ENCODE measurements at places on chromosomes 6 and 20.

GRCh38 chr6:97029552-97029951 is 105.0 kb downstream of the KLHL32 start:
- no peak for DNase-seq

GRCh38 chr6:137206577-137206976 is 12.6 kb downstream of the IFNGR1 start:
- DNase-seq = no peak

DNA sequence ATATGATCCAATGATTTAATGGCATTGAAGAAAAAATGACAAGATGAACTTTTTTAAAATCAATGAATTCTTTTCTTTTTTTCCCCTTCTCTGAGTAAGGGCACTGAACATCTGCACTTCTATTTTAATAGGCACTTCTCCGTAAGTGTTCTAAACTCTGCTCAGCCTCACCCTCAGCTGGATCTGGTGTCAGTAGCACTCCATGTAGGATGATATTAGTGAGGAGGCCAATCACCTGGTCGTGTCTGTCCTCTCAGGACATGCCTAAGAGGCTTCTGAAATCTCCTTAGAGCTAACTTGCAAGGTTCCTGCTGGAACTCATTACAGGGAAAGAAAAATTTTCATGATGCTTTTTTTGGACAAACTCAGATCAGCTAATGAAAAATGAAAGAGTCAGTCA is 148.6 kb upstream of the MLIP start:
- DNase-seq = no peak

DNA sequence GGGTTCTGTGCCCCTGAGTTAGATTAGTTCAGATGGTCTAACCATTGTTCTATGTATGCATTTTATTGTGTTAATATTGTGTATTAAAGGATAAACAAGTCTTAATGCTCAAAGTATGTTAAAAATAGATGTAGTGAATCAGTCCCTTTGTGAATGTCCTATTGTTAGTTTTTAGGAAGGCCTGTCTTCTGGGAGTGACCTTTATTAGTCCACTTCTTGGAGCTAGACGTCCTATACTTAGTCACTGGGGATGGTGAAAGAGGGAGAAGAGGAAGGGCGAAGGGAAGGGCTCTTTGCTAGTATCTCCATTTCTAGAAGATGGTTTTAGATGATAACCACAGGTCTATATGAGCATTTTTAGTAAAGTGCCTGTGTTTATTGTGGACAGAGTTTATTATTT is 12.3 kb upstream of the HMGN4 start:
- DNase-seq = no peak

- DNase-seq = no peak
These were observed 55.2 kb upstream of the MLN start for GRCh38 chr6:33858804-33859505.

GRCh38 chr20:52972190-52972937 is at the start of gene TSHZ2:
Gene TSHZ2 (plus strand): TSS chr20:52972358. CDS start chr20:52973294, 936 bp downstream.
- DNase-seq = no peak

DNA sequence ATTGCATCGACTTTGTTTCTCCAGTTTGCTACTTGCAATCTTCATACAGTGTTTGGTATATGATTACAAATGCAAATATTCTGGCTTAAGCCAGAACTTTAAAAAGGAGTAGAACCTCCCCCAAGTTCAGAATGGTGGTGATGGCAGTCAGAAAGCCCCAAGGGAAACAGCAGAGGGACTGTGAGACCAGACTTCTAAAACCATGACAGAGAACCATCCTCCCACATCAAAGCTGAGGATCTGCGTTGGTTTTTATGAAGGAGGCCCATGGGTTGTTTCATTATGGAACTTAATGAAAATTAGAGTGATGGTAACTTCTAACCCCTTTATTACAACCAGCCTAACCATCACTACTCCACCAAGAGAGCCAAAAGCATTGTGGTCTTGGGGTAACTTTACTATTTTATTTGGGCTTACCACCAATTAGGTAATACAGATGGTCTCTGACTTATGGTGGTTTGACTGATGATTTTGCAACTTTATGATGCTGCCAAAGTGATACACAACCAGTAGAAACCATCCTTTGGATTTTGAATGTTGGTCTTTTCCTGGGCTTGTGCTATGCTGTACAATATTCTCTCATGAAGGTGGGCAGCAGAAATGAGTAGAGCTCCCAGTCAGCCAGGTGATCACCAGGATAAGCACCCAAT is 10.9 kb upstream of the MRS2 start:
- no peak for DNase-seq

- DNase-seq = no peak
These were observed 90.6 kb upstream of the BHLHE23 start for GRCh38 chr20:63097336-63097831.

- peak; percentile 76 for DNase-seq
These were observed 502.2 kb upstream of the JARID2 start for GRCh38 chr6:14743474-14744211.

DNA sequence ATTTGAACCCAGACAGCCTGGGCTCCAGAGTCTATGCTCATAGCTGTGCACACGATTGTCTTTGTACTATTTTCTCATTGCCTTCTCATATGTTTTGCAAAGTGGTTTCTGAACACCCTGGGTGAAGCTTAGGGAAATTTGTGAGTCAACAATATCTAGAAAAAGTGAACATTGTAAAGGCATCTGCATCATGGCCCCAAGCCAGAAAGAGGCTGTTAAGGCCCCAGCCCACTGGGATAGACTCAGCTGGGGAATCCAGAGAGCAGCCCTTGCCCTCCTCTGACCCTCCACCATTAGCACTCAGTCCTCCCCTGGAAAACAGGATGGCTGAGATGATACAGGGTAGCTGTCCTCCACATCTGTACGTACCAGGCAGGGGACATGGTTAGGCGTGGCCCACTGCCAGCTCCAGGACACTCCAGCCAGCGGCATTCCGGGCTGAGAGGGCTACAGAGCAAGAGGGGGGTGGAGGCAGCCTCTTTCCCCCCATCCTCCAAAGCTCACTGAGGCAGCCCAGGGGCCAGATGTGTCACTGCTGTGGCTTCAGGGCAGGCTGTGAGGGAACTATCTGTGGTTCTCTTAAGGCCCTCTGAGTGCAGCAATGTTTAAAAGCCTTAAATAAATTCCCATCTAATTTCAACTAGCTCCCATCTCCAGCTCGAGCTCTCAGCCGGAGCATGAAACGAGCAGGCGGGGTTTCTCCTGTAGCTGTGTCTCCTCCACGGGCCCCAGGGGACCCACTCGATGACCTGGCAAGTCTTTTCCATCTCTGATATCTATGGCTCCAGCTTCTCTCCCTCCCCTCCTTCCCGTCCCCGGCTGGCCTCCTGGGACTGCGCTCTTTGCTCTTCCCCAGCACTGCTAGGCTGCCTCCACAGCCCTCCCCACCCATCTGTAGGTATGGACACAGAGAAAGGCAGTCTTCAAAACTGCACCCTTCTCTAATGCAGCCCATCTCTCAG is 209.4 kb upstream of the LRFN2 start:
- no peak for DNase-seq

DNA sequence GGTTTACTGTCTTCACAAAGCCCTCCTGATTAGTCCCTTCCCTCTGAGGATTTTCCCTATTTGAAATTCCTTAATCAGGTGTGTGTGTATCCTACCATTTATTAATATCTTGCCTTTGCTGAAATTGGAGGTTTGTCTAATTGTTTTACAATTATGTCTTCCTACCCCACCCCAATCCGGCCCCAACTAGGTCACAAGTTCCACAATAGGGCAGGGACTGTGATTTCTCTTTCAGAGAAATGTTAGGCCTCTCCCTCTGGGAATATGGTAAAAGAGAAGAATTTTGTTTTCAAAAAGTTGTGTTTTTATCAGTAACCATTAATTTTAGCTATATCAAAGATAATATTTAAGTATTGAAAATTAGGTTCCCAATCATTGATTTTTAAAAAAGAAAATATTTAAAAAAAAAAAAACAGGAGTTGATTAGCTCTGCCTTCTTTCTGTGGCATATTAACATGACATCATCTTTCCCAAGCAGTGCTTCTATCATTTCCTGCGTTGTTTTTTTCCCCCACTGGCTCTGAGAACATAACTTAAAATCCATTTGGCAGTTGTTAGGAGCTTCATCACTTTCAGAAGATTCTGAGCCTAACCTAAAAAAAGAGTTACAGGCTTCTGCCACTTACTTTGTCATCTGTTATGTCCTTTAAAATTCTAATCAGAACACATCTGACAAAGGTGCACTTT is 36.1 kb downstream of the BLOC1S5 start:
- DNase-seq = no peak

DNA sequence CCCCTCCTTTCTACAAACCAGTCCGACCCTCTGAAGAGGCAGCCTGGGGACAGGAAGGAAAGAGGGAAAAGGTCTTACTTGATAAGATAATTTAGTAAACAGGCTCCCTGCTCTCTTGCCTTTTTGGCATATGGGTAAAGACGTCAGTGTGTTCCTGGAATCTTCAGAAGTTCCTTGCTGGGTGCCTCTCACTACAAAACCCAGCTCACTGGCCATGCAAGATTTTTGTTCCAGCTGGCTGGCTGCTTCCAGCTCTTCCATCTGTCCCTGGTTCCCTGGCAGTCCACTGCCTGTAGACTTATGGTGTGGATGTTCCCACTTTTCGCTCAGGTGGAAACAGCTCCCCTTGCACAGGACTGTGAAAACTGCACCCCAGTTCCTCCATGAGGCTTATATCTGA is 57.4 kb downstream of the MOCS1 start:
- no peak for DNase-seq

DNA sequence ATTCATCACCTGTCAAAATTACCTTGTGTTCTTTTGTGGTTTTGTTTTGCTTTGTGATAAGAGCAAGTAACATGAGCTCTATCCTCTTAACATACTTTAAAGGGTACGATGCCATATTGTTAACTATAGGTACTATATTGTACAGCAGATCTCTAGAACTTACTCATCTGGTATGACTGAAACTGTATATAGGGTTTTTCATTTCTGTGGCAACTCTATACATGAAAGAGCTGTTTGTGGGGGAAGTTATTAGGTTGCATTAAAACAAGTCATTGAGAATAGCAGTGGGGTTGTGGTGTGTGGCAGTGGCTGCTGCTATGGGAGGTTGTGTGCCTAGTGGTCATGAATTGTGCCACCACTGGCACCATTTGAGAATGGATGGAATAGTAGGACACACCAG is 268.4 kb downstream of the KCNQ5 start:
- no peak for DNase-seq

Data from COLO829 (cell line).